ENCODE measurements at places on chromosomes 12 and 14.

- no peak for DNase-seq
Measured at GRCh38 chr12:91001306-91001705, 3.5 kb downstream of the EPYC start.

DNA sequence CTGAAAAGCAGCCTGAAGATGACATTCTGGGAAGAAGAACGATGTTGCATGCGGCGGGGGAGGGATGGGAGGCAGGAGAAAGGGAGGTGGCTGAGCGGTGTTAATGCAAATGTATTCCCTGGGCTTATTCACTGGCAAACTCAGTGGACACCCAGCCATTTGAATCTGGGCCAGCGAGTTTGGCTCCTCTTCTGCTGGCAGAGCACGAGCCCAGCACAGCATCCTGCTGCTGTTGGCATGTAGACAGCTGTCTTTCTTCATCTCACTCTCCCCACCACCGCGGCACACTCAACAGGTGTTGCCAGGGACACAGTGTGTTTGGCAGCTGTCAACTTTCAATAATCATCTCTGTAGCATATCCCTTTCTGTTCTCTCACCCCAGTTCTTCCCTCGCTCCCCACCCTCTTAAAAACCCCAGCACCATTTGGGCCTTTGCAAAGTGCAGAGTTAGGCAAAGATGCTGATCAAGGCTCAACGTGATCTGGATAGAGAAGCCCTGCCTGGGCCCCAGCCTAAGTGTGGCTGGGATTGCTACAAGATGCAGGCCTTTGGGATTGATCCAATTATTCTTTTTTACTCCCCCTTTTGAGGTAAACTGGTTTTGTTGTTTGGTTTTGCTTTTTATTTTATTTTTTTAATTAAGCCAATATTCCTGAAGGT is 131.9 kb downstream of the EXOC5 start:
- no peak for DNase-seq

- no peak for DNase-seq
Measured at GRCh38 chr12:119258556-119258955, 76.0 kb upstream of the CCDC60 start.

GRCh38 chr12:106942775-106943174 is 12.9 kb upstream of the TMEM263 start:
- no peak for DNase-seq

GRCh38 chr12:132583736-132584135 is 26.6 kb downstream of the LRCOL1 start:
- DNase-seq: no peak

DNA sequence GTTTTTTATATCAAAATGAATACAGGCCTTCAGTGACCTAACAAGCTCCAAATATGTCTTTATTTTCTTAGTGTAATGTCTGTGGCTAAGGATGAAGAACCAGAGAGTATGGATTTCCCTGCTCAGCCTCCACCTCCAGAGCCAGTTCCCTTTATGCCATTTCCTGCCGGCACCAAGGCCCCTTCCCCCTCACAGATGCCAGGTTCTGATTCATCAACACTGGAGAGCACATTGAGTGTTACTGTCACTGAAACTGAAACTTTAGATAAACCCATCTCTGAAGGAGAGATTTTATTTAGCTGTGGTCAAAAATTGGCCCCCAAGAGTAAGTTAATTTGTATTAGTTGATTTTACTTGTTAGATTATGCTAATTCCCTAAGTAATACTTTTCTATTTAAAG is 61.0 kb downstream of the KIAA0586 start:
- DNase-seq: no peak

- DNase-seq: no peak
Measured at GRCh38 chr14:39568809-39569538, 136.7 kb upstream of the FBXO33 start.

- DNase-seq: no peak
Measured at GRCh38 chr12:120762086-120762485, 36.5 kb downstream of the ACADS start.

- DNase-seq: no peak
Measured at GRCh38 chr14:93031505-93032315, 84.0 kb downstream of the ITPK1 start.
